ENCODE measurements at places on chromosomes 7 and 10. TPM values are rescaled to one million over a fixed set of nuclear protein-coding genes. Genes with fewer than 3 reads are reported as not detected.
A peak's percentile ranks its signal among the peaks of the same experiment; 100 is the strongest.

HOXA4 gene
- total RNA-seq, result 7.1 TPM

DNA sequence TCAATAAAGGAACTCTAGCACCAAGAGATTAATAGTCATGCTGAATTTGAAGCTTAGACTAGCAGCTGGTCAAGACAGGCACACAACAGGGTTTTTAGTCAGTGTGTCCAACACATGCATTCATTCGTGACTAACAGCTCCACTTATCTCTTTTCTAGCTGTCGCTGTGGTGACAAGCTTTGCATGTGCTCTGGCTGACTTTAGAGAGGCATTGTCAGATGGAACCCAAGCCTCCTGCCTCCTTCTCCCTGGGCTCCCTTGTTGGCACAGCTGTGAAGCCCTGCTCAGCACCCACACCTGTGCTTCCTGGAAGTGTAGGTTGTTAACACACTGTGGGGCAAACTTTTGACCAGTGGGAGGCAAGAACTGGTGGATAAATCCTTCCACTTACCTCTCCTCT lies 9.8 kb upstream of the AGK start:
- no peaks in the 10 kb centered on the region for H3K4me1 ChIP-seq
- no peaks in the 10 kb centered on the region for H3K27me3 ChIP-seq
- H3K36me3 ChIP-seq, result no peaks in the 10 kb centered on the region
- no peak overlapping the region for H3K4me3 ChIP-seq
- no peak overlapping the region for H3K27ac ChIP-seq

MCM7 gene
- 48.7 TPM for total RNA-seq

DNA sequence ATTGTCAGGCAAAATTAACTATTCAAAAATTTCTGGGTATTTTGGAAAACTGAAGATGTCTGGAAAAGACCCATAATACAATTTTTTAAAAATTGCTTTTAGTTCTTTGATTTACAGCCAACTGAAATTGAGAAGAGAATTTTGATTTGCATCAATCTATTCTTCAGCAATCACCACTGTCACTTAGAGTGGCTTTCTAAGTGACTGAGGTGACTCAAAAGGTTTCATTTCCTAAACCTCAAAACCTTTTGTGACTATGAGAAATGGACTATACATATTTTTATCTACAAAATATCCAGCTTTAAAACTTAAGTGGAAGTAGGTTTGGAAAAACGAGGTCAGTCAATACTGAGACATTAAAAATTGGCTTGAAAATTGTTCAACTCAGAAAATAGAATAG lies 60.0 kb downstream of the ENO4 start:
- no peaks in the 10 kb centered on the region for H3K4me1 ChIP-seq
- H3K36me3 ChIP-seq, result peaks cover 8% of the 10 kb centered on the region
- no peaks in the 10 kb centered on the region for H3K27me3 ChIP-seq
- no peak overlapping the region for H3K27ac ChIP-seq
- no peak for DNase-seq
- H3K4me3 ChIP-seq, result no peak overlapping the region

CDC14C gene
- not detected for total RNA-seq

DNA sequence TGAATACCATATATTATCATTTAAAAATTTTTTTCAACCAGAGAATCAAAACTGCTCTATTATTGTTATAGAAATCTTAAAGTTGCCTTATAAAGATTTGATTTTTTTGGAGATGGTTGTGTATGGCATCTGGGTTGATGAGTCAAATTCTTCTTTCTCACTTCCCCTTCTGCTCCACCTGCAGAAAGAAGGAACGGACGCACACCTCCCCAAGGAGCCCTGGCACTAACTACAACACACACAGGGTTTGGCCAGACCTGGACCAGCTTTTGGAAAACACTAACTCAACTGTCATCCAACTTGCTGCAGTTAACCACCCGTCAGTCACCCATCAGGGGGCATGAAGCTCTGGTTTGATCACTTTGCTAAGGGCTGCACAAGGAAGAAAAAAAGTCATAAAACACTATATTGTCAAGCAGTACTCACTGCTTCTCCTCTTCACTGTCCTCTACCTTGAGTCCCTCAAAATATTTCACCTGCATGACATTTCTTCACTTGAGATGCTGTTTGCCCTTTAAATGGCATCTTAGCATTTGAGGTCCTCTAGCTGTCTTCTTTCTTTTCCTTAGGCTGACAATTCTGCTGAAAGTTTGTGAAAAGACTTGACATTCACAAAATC lies 266.7 kb upstream of the PHF14 start:
- no peaks in the 10 kb centered on the region for H3K27me3 ChIP-seq
- H3K27ac ChIP-seq, result no peak overlapping the region
- H3K36me3 ChIP-seq, result no peaks in the 10 kb centered on the region
- DNase-seq, result no peak
- no peaks in the 10 kb centered on the region for H3K4me1 ChIP-seq

GRCh38 chr7:110418659-110419280 lies 672.2 kb upstream of the LRRN3 start:
- H3K27me3 ChIP-seq, result no peaks in the 10 kb centered on the region
- no peak for DNase-seq
- no peaks in the 10 kb centered on the region for H3K4me1 ChIP-seq
- H3K4me3 ChIP-seq, result no peak overlapping the region

STK32C gene
- 13.2 TPM for total RNA-seq

LAMB1 gene
- total RNA-seq, result 156 TPM

PNLIPRP1 gene
- not detected for total RNA-seq

DNA sequence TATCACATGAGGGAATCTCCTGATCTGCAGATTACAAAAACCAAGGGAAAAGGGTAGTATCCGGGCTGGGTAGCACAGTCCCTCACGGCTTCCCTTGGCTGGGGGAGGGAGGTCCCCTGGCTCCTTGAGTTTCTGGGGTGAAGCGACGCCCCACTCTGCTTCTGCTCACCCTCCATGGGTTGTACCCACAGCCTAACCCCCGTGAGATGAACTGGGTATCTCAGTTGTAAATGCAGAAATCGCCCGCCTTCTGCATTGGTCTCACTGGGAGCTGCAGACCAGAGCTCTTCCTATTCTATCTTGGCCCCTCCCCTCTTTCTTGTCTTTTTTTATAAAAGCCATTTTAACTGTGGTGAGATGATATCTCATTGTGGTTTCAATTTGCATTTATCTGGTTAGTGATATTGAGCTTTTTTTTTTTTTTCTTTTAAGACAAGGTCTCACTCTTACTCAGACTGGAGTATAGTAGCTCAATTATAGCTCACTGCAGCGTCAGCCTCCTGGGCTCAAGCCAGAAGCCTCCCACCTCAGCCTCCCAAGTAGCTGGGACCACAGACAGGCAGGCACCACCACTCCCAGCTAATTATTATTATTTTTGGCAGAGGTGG lies 87.8 kb downstream of the ABCC2 start:
- no peak overlapping the region for H3K4me3 ChIP-seq
- no peak overlapping the region for H3K27ac ChIP-seq
- peaks cover 7% of the 10 kb centered on the region for H3K27me3 ChIP-seq
- no peak for DNase-seq
- H3K36me3 ChIP-seq, result peaks cover 2% of the 10 kb centered on the region

- H3K27me3 ChIP-seq, result no peaks in the 10 kb centered on the region
- H3K4me3 ChIP-seq, result no peak overlapping the region
- peaks cover 41% of the 10 kb centered on the region for H3K36me3 ChIP-seq
- H3K4me1 ChIP-seq, result peaks cover 77% of the 10 kb centered on the region
These were observed 12.2 kb downstream of the VSIR start for GRCh38 chr10:71761105-71761511.

- peak; percentile 46 for DNase-seq
- H3K36me3 ChIP-seq, result no peaks in the 10 kb centered on the region
- peaks cover 8% of the 10 kb centered on the region for H3K4me1 ChIP-seq
- H3K27me3 ChIP-seq, result no peaks in the 10 kb centered on the region
- H3K4me3 ChIP-seq, result no peak overlapping the region
- no peak overlapping the region for H3K27ac ChIP-seq
These were observed 57.2 kb downstream of the PROSER2 start for GRCh38 chr10:11880151-11881029.

GRCh38 chr7:86320341-86320740 lies 323.4 kb upstream of the GRM3 start:
- H3K4me1 ChIP-seq, result no peaks in the 10 kb centered on the region
- no peak for DNase-seq
- no peak overlapping the region for H3K27ac ChIP-seq
- H3K36me3 ChIP-seq, result no peaks in the 10 kb centered on the region

DNAH11 gene
- 3.4 TPM for total RNA-seq

DNA sequence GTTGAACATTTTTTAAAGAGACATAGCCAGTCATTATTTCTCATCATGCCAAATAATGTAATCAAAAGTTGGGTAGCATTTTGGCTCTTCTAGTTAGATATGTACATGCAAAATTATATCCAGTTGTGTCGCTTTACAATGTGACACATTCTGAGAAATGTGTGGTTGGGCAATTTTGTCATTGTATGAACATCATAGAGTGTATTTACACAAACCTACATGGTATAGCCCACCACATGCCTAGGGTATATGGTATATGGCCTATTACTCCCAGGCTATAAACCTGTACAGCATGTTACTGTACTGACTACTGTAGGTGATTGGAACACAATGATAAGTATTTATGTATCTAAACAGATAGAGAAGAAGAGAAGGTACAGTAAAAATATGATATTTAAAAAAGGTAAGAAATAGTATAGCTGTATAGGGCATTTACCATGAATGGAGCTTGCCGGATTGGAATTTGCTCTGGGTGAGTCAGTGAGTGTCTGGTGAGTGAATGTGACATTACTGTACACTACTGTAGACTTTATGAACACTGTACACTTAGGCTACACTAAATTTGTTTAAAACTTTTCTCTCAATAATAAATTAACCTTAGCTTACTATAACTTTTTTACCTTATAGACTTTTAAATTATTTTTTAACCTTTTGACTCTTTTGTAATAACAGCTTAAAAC lies 16.5 kb downstream of the ZNF365 start:
- H3K4me1 ChIP-seq, result no peaks in the 10 kb centered on the region
- DNase-seq, result no peak
- H3K27me3 ChIP-seq, result no peaks in the 10 kb centered on the region
- no peak overlapping the region for H3K4me3 ChIP-seq

Measured in upper lobe of right lung (tissue), 1 donor.